ENCODE measurements at places on chromosomes 2 and 18.

GRCh38 chr2:52336951-52337350, 1305.0 kb upstream of the NRXN1 start:
- H3K4me3 ChIP-seq = no peak overlapping the region
- DNase-seq = no peak
- H3K4me1 ChIP-seq = peaks cover 32% of the 10 kb centered on the region

DNA sequence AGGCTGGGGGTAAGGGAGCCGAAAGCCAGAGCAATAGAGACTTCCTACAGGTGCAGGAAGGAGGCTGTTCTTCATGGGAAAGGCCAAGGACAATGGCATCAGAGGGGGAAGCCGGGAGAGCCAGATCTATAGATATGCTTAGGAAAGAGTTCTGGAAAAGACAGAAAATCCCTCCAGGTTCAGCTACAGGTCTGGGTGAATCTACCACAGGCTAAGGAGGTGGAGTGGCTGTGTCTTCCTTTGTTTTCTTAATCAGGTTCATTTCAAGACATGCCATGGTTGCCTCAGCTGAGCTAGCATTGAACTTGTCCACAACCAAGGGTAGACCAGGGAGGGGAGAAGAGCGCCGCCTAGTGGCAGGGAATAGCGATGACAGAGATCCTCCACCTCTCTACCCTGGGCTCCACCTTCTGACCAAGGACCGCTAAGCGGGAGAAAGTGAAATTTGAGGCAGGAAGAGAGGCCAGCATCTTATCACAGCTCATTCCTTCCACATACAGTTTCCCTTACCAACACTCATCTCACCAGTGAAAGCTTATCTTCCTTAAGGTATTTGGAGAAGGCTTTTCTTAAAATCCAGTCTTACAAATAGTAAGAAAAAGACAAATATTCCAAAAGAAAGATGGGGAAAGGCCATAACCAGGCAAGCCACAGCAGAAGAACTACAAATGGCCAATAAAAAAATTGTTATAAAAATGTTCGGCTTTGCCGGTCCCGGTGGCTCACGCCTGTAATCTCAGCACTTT, 74.2 kb downstream of the VIT start:
- no peak overlapping the region for H3K27ac ChIP-seq
- peak; percentile 35 for DNase-seq
- peaks cover 11% of the 10 kb centered on the region for H3K4me1 ChIP-seq
- no peak overlapping the region for H3K4me3 ChIP-seq
- peaks cover 4% of the 10 kb centered on the region for H3K36me3 ChIP-seq

DNA sequence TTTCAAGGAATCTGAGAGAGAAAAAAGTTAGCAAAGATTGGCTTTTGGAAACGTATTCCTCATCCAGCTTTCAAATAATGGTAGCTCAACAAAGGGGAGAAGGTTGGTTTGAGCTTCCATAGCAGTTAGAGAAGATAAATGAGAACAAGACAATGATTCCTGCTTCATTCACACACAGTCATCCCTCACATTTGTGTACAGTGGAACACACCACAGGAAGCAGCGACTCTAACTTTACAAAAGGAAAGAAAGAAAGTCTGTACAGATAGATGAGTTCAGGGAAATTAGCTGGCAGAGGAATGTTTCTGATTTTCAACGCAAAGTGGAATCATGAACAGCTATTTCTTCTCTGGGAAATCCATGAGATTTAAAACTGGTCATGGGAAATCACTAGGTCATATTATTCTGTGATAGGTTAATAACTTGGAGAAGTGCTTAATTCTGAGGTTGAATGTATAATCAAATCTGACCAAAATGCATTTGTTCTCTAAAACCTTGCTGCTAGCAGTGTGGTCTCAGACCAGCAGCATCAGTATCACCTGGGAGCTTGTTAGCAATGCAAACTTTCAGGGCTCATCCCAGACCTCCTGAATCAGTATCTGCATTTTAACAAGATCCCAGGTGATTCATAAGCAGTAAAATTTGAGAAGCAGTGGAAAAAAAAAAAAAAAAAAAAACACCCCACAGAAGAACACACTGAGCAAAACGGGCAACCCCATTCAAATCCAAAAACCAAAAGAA, 112.0 kb downstream of the GRB14 start:
- no peak overlapping the region for H3K4me3 ChIP-seq
- no peaks in the 10 kb centered on the region for H3K36me3 ChIP-seq
- H3K4me1 ChIP-seq = no peaks in the 10 kb centered on the region

DNA sequence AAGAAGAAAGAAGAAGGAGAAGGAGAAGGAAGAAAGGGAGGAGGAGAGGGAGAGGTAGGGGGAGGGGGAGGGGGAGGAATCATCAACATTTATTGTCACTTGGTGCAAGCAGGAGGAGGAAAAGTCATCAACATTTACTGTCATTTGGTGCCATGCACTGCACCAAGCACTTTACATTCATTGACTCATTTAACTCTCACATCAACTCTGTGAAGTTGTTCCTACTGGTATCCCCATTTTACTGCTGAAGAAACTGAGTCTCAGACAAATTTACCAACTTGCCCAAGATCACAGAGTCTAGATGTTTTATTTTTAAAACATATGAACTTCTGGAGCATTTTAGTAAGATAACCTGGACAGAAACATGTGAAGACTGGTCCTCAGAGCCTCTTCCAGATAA, 46.7 kb upstream of the NEB start:
- peaks cover 1% of the 10 kb centered on the region for H3K27me3 ChIP-seq
- H3K4me3 ChIP-seq = no peak overlapping the region
- peaks cover 40% of the 10 kb centered on the region for H3K36me3 ChIP-seq
- DNase-seq = no peak
- no peaks in the 10 kb centered on the region for H3K4me1 ChIP-seq

DNA sequence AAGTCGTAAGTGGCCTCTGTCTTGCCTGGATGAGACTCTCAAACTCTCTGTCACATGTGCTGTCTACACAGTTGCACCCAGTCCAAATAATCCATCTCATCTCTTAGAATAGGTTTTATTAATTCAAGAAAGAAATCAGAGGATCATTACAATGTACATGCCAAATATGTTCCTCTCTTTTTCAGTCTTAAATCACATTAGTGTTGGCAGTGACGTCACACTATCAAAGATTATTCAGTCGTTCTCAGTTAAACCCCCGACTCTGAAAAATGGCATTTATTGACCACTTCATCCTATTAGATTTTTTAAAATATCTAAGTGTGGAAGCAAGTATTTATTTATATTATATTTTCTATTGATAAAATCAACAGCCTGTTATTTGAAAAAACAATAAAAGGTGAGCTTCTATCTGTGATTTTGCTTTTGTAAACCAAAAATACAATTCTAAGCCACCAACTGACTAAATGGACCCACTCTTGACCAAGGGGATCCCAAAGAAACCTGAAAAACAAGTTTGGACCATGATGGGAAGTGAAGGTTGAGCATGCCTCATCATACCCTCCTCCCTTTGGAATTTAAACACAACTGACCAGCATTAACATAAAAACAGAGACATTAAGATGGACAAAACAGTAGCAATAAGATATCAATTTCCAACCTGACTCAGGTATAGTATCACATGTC, 1894.4 kb upstream of the LRRTM1 start:
- no peaks in the 10 kb centered on the region for H3K27me3 ChIP-seq
- no peak overlapping the region for H3K27ac ChIP-seq
- H3K4me3 ChIP-seq = no peak overlapping the region
- DNase-seq = no peak

GRCh38 chr18:31679133-31679742, 5.1 kb downstream of the B4GALT6 start:
- H3K36me3 ChIP-seq = 0 out of 2 replicates have a peak, but pooled peaks cover 4% of the 10 kb centered on the region
- H3K27me3 ChIP-seq = peaks cover 3% of the 10 kb centered on the region
- H3K4me1 ChIP-seq = no peaks in the 10 kb centered on the region
- no peak overlapping the region for H3K4me3 ChIP-seq

- no peak for DNase-seq
- H3K4me1 ChIP-seq = no peaks in the 10 kb centered on the region
- no peaks in the 10 kb centered on the region for H3K36me3 ChIP-seq
- no peak overlapping the region for H3K4me3 ChIP-seq
- H3K27me3 ChIP-seq = peaks cover 18% of the 10 kb centered on the region
Measured at GRCh38 chr2:26488463-26489212, 10.7 kb upstream of the OTOF start.

GRCh38 chr2:128178650-128179460, 87.9 kb downstream of the UGGT1 start:
- H3K4me3 ChIP-seq = no peak overlapping the region
- H3K4me1 ChIP-seq = peaks cover 28% of the 10 kb centered on the region
- H3K27me3 ChIP-seq = no peaks in the 10 kb centered on the region
- DNase-seq = peak; percentile 75

- no peak overlapping the region for H3K4me3 ChIP-seq
- H3K27me3 ChIP-seq = no peaks in the 10 kb centered on the region
- peaks cover 74% of the 10 kb centered on the region for H3K4me1 ChIP-seq
- H3K27ac ChIP-seq = peak overlapping the region; percentile 46
- DNase-seq = no peak
Measured at GRCh38 chr2:157181234-157181633, 76.3 kb upstream of the GALNT5 start.

GRCh38 chr2:175006281-175006680, 1.1 kb upstream of the CHN1 start:
- H3K4me3 ChIP-seq = peak overlapping the region; percentile 86
- DNase-seq = no peak
- H3K4me1 ChIP-seq = peaks cover 14% of the 10 kb centered on the region
- H3K27ac ChIP-seq = no peak overlapping the region

GRCh38 chr2:140943867-140944266, 1186.9 kb downstream of the LRP1B start:
- DNase-seq = no peak
- no peaks in the 10 kb centered on the region for H3K27me3 ChIP-seq
- H3K4me3 ChIP-seq = no peak overlapping the region
- no peaks in the 10 kb centered on the region for H3K4me1 ChIP-seq

- no peak for DNase-seq
- H3K27me3 ChIP-seq = peaks cover 4% of the 10 kb centered on the region
- H3K4me3 ChIP-seq = no peak overlapping the region
- H3K36me3 ChIP-seq = no peaks in the 10 kb centered on the region
- no peak overlapping the region for H3K27ac ChIP-seq
- H3K4me1 ChIP-seq = peaks cover 27% of the 10 kb centered on the region
Measured at GRCh38 chr2:207046724-207047123, 107.4 kb downstream of the CPO start.

GRCh38 chr2:195756218-195756942, 99.4 kb downstream of the SLC39A10 start:
- no peaks in the 10 kb centered on the region for H3K27me3 ChIP-seq
- H3K4me1 ChIP-seq = peaks cover 17% of the 10 kb centered on the region
- H3K4me3 ChIP-seq = no peak overlapping the region
- no peak for DNase-seq
- H3K27ac ChIP-seq = no peak overlapping the region
- no peaks in the 10 kb centered on the region for H3K36me3 ChIP-seq

- no peaks in the 10 kb centered on the region for H3K27me3 ChIP-seq
- H3K27ac ChIP-seq = no peak overlapping the region
- no peak overlapping the region for H3K4me3 ChIP-seq
- no peaks in the 10 kb centered on the region for H3K36me3 ChIP-seq
- H3K4me1 ChIP-seq = no peaks in the 10 kb centered on the region
- DNase-seq = no peak
Measured at GRCh38 chr2:104745846-104746245, 108.1 kb upstream of the POU3F3 start.

DNA sequence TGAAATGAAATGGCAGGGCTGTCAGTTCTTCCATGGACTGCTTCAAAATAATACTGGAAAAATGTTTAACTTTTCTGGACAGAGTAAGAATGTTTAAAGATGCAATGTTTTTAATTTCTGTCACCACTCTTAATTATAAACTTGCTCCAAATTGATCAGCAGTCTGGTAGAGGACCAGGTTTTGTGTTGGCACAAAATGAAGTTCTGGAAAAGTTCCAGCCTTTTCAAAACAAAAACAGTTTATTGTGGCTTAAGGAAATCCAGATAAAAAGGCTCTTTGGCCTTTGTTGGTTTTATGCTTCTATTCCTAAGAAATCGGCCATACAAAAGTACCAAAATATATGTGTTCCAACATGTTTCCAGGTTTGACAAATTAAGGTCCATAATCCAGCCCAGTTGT, 48.8 kb downstream of the PTRHD1 start:
- H3K27ac ChIP-seq = no peak overlapping the region
- no peaks in the 10 kb centered on the region for H3K4me1 ChIP-seq
- H3K27me3 ChIP-seq = no peaks in the 10 kb centered on the region
- H3K4me3 ChIP-seq = no peak overlapping the region
- no peaks in the 10 kb centered on the region for H3K36me3 ChIP-seq

Measured in HFFc6 (cell line).